ENCODE measurements at places on chromosomes 1 and 21. TPM values are rescaled to one million over a fixed set of nuclear protein-coding genes. Genes with fewer than 3 reads are reported as not detected.
A peak's percentile ranks its signal among the peaks of the same experiment; 100 is the strongest.

Gene CXADR
- 86.7 TPM for total RNA-seq

Gene ADORA3
- total RNA-seq: not detected

- no peaks in the 10 kb centered on the region for H3K36me3 ChIP-seq
- no peak overlapping the region for H3K27ac ChIP-seq
- H3K4me1 ChIP-seq: no peaks in the 10 kb centered on the region
- no peaks in the 10 kb centered on the region for H3K27me3 ChIP-seq
Measured at GRCh38 chr1:59323879-59324278, 27.0 kb downstream of the FGGY start.

- H3K4me3 ChIP-seq: no peak overlapping the region
- peak; percentile 66 for DNase-seq
Measured at GRCh38 chr1:1285102-1285571, 4.9 kb downstream of the SCNN1D start.

- no peaks in the 10 kb centered on the region for H3K27me3 ChIP-seq
- H3K36me3 ChIP-seq: no peaks in the 10 kb centered on the region
- DNase-seq: no peak
- no peak overlapping the region for H3K27ac ChIP-seq
Measured at GRCh38 chr1:171280599-171280998, 32.3 kb downstream of the FMO1 start.

DNA sequence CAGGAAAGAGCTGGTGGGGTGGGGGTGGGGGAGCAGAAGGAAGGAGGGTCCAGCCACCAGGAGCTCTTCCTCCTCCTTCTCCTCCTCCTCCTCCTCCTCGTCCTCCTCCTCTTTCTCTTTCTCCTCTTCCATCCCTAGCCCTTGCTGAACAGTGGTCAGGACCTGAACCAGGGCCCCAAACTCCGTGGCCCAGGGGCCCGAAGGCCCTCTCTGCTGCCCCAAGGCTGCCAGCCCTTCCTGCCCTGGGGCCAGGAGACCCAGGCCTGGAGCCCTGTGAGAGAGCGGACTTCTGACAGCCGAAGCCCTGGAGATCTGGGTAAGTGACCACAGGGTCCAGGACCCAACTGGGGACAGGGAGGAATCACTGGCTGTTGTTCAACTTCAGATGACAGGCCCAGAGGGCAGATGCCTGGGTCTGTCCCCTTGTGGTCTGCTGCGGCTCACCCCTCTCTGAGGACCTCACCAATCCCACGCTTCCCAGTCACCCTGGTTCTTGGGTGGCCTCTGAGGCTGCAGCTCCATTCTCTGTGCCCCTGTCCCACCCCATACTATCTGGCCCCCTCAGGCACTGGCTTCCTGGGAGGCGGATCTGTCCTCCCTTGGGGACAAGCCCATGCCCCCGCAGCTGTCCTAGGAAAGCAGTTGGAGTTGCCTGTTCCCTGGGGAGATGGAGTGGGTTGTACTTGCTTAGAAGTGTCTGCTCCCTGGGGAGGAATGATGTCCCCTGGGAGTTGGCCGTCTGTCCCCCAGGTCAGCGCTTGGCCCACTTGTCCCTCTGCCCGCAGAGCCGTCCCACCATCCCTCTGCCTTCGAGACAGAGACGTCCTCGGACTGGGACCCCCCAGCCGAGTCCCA, 51.8 kb downstream of the VWA5B1 start:
- H3K36me3 ChIP-seq: no peaks in the 10 kb centered on the region
- H3K4me3 ChIP-seq: no peak overlapping the region
- H3K4me1 ChIP-seq: no peaks in the 10 kb centered on the region
- no peak overlapping the region for H3K27ac ChIP-seq

- H3K27me3 ChIP-seq: no peaks in the 10 kb centered on the region
- H3K4me3 ChIP-seq: no peak overlapping the region
- H3K36me3 ChIP-seq: peaks cover 78% of the 10 kb centered on the region
- DNase-seq: no peak
Measured at GRCh38 chr1:21854751-21855131, 42.7 kb downstream of the LDLRAD2 start.

DNA sequence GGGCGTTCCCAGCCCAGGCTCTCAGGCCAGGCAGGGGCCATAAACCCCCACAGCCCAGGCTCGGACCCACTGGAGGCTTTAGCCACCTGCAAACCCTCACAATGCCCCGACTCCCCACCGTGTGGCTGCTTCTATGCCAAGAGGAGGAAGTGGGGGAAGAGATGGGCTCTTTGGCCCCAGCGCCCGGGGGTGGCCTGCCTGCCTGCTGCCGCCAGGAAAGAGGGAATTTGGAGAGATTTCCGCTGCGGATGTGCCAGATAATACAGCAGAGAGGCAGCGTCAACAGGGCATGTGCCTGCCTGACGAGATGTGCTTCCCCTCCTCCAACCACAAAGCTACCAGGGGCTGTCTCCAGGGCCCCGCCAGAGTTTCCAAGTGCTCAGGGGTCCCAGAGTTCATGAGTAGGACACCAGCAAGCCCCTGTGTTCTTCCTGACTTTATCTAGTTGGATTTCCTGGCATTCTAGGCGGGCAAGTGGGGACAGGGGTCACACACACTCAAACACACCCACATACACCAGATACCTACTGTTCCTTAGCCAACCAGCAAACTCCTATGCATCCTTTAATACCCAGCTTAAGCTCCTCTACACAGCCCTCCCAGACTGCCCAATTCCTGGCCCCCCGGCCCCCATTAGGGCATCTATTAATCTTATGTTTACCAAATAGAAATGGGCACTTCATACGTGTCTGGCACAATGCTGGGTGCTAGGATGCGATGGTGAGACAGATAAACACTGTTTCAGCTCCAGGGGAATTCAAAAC, 14.1 kb downstream of the EPHA2 start:
- peaks cover 49% of the 10 kb centered on the region for H3K4me1 ChIP-seq
- DNase-seq: no peak
- peaks cover 95% of the 10 kb centered on the region for H3K36me3 ChIP-seq
- no peak overlapping the region for H3K4me3 ChIP-seq
- H3K27ac ChIP-seq: no peak overlapping the region

DNA sequence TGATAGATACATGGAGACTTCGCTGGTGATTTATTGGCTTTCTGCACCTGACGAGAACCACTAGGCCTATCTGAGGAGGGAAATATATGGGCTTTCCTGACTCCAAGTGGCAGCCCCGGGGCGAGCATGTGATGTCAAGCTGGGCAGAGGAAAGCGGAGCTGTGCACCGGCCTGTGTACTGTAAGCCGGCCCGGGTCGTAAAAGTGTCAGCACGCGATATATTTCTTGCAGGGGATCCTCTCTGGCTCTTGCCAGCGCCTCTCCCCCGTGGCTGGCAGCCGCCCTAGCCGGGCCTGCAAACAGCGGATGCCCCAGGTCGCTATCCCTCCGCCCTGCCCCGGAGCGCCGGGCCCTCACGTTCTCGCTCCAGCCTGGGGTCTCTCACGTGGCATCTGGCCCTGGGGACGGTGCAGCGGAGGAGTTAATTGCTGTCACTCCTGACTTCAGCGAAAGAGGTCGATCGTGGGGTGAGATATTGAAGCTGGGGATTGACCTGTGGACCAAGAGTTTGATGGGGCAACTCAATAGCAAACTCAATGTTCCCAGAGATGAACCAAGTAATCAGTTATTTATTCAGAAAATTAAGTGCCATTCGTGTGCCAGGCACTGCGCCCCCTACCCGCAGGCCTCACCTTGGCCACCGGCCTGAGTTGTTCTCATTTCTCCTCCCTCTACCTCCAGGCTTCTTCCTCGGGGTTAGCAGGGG, 41.0 kb upstream of the HAO2 start:
- peak; percentile 87 for DNase-seq
- no peaks in the 10 kb centered on the region for H3K36me3 ChIP-seq
- no peak overlapping the region for H3K27ac ChIP-seq
- peaks cover 18% of the 10 kb centered on the region for H3K27me3 ChIP-seq

Gene CCDC17
- 5.1 TPM for total RNA-seq

Gene TUFT1
- total RNA-seq: 12.7 TPM

GRCh38 chr1:208162903-208163302, 81.3 kb downstream of the PLXNA2 start:
- no peak for DNase-seq
- H3K27ac ChIP-seq: no peak overlapping the region
- H3K4me1 ChIP-seq: peaks cover 84% of the 10 kb centered on the region
- peaks cover 80% of the 10 kb centered on the region for H3K36me3 ChIP-seq
- no peaks in the 10 kb centered on the region for H3K27me3 ChIP-seq

Gene DISC1
- 9.4 TPM for total RNA-seq

DNA sequence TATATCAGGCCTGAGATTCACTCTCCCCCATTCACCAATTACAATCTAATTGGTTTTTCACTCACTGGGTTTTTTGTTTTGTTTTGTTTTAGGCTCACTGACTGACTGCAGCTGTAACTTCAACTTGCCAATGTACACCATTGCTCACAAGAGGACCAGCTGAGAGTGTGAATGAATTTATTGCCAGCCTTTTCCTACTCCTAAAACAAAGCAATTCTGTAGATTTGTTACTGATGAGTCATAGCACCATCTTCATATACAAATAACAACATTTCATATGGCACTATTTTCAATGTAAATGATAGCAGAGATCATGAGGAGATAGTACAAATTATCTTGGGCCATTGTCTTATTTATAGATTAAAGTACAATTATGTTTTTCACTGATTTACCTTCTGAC, 76.0 kb upstream of the DPYD start:
- H3K4me3 ChIP-seq: no peak overlapping the region
- no peak for DNase-seq
- H3K36me3 ChIP-seq: no peaks in the 10 kb centered on the region
- no peaks in the 10 kb centered on the region for H3K4me1 ChIP-seq
- no peak overlapping the region for H3K27ac ChIP-seq
- H3K27me3 ChIP-seq: no peaks in the 10 kb centered on the region

GRCh38 chr21:15093216-15093615, 28.4 kb upstream of the NRIP1 start:
- H3K4me1 ChIP-seq: no peaks in the 10 kb centered on the region
- H3K27me3 ChIP-seq: no peaks in the 10 kb centered on the region
- no peak overlapping the region for H3K4me3 ChIP-seq
- no peak for DNase-seq
- no peak overlapping the region for H3K27ac ChIP-seq

Gene CATSPERE
- total RNA-seq: 0.33 TPM

Gene PTGER3
- 0.38 TPM for total RNA-seq

DNA sequence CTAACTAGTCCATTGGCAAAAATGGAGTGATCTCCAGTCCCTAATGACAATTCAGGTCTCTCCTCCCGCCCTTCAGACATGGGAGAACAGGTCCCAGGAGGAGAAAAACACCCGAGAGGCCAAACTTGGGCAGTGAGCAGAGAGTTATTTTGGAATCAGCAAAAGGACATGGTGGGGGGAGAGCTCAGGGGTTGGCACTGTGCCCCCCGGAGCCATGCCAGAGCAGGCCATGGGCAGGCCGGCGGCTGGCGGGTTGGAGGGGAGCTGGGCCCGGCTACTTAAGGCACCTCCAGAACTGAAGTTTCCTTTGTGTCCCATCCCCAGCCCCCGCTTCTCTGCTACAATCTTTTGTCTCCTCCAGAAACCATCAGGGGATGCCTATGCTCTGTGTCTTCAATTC, 7.1 kb downstream of the LGR6 start:
- H3K27ac ChIP-seq: no peak overlapping the region
- H3K4me1 ChIP-seq: no peaks in the 10 kb centered on the region
- H3K27me3 ChIP-seq: peaks cover 19% of the 10 kb centered on the region
- H3K36me3 ChIP-seq: no peaks in the 10 kb centered on the region
- no peak for DNase-seq

DNA sequence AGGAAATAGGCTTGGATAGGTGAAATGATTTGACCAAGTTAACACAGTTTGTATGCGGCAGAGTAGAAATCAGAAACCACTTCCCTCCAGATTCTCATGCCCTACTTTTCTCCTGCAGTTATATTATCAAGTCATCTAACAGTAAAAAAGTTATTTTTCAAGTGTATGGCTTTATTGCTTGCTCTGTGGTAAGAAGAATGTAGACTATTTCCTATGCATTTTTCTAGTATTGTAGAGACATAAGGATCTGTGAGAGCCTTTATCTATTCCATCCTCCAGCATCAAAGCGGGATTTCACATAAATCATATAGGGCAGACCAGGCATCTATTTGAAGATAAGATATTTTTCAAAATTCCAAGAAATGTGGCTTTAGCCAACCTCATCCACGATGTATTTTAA, 208.5 kb downstream of the TTLL7 start:
- H3K4me1 ChIP-seq: peaks cover 7% of the 10 kb centered on the region
- no peaks in the 10 kb centered on the region for H3K36me3 ChIP-seq
- no peak overlapping the region for H3K4me3 ChIP-seq
- no peaks in the 10 kb centered on the region for H3K27me3 ChIP-seq
- no peak for DNase-seq

DNA sequence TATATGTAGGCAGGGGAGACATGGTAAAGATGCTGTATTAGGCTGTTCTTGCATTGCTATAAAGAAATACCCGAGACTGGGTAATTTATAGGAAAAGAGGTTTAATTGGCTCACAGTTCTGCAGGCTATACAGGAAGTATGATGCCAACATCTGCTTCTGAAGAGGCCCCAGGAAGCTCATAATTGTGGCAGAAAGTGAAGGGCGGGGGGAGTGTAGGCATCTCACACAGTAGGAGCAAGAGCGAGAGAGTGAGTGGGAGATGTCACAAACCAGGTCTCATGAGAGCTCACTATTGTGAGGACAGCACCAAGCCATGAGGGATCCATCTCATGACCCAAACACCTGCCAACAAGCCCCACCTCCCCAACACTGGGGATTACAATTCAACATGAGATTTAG, 21.1 kb downstream of the MAN1A2 start:
- H3K4me1 ChIP-seq: no peaks in the 10 kb centered on the region
- H3K27me3 ChIP-seq: no peaks in the 10 kb centered on the region
- no peak for DNase-seq
- H3K36me3 ChIP-seq: peaks cover 3% of the 10 kb centered on the region
- no peak overlapping the region for H3K27ac ChIP-seq

- no peak overlapping the region for H3K4me3 ChIP-seq
- no peaks in the 10 kb centered on the region for H3K27me3 ChIP-seq
- no peak for DNase-seq
- no peak overlapping the region for H3K27ac ChIP-seq
- no peaks in the 10 kb centered on the region for H3K36me3 ChIP-seq
Measured at GRCh38 chr1:215731699-215732098, 164.6 kb downstream of the KCTD3 start.

Gene ANKRD34A
- total RNA-seq: 0.66 TPM

Gene IL23R
- not detected for total RNA-seq

Gene GRHL3
- total RNA-seq: 1.8 TPM

Gene NEK2
- total RNA-seq: 42.3 TPM

Measured in endodermal cell (in vitro differentiated cells).